Prostate gland (tissue), 2 donors: ENCODE measurements at places on chromosomes 6 and 20.

GRCh38 chr6:163925839-163926238 is 511.3 kb downstream of the QKI start:
- DNase-seq, result no peak

GRCh38 chr6:129604321-129604720 is 105.7 kb downstream of the ARHGAP18 start:
- no peak for DNase-seq

GRCh38 chr6:145036848-145037567 is 698.3 kb downstream of the EPM2A start:
- no peak for DNase-seq

- no peak for DNase-seq
Observed at GRCh38 chr6:160263196-160263939, 4.7 kb upstream of the SLC22A2 start.

- DNase-seq, result no peak
Observed at GRCh38 chr6:113562248-113562647, 294.9 kb upstream of the MARCKS start.

DNA sequence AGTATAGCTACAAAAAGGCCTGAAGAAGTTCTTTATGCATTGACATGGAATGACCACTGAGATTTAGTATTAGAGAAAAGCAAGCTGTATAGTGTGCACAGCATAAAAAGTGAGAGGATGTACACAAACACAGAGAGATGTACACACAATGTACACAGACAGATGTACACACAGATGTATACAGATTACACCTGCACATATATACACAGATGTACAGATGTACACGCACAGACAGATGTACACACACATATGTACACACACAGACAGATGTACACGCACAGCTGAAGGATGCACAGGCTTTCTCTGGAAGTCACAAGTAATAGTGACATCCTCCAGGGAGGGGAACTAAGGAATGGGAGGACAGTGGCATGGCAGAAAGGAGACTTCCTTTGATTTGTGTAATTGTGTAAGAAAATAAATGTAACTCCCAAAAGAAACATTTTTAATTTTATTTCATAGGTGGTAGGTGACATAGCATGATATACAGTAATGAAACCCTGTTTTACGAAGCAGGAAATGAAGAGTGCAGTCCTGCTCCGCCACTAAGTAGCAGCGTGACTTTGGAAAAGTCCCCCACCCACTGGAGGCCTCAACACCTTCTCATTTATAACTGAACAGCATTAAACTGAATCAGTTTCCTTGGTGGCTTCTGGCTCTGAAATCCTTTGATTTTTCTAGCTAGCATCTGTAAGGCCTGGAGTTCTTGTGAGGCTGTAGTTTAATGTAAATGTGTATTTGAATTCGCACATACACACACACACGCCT is 14.1 kb downstream of the NFATC2 start:
- DNase-seq, result no peak

DNA sequence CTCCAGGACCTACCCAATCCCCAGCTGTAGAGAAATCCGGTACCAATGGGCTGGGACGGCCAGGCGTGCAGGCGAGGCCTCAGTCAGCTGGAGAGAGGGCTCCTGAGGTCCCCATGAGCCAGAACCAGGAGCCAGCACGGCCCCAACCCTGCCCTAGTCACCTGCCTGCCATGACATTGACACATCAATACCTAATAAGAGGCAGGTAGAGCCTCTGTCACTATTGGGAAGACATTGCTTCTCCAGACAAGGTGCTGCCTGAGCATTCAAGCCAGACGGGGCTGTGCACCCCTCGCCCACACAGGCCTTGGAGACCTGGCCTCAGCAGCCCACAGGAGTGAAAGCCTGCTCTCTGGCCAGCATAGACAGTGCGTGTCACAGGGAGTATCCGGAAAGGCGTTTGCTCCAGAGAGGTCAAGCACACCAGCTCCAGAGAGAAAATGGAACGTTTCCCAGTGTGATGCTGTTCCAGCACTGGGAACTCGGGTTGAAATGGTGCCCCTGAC is 3.5 kb downstream of the DLL1 start:
- no peak for DNase-seq

DNA sequence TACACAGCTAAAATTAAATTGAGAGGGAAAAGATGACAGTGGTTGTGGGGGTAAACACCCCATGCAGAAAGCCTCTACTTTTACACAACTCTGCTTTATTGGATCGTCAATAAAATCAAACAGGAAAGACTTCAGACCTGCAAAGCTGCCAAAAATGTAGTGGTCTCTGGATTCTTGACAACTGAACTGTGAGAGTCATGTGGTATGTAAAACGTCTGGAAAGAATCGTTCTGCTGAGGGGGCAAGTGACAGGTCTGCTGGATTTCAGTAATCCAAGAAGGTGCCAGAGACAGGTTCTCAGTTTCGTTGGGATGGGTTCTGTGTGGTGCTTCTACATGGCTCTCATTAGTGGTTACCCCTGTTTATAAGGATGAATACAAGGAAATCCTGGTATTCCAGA is 63.3 kb downstream of the TSPYL4 start:
- DNase-seq, result no peak

- DNase-seq, result no peak
Observed at GRCh38 chr6:110322874-110323242, 35.3 kb downstream of the METTL24 start.

DNA sequence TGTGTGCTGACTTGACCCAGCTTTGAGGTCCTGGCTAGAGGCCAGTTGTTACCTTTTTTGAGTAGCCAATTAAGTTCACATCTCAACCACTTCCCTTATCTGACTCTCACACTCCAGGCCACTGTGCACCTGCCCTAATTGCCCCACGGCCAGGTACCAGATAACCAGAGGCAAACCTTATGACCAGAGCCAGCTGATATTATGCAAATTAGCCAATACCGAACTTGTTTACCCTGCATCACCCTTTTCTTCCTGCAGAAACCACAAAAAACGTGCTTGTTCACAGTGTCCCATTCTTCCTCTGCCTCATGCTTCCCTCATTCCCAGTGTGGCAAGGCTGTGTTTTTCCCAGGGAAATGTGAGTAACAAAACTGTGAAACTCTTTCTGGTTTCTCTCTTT is 89.3 kb downstream of the HTR1B start:
- DNase-seq, result no peak

DNA sequence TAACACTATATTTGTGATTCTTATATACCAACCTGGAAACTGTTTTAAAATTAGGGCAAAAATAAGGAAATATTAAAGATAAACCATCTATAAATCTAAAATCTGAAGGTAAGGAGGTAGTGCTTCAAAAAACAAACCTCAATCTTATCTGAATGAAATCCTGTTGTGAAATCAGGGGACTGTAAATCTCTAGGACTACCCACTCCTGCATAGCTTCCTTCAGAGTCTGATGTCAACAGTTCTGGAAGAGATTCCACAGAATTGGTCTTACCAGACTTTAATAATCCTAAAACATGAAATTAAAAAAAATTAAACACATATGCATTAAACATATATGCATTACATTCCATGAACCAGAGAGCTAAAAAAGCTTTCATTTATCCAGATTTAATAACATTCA is 51.4 kb downstream of the IBTK start:
- no peak for DNase-seq

DNA sequence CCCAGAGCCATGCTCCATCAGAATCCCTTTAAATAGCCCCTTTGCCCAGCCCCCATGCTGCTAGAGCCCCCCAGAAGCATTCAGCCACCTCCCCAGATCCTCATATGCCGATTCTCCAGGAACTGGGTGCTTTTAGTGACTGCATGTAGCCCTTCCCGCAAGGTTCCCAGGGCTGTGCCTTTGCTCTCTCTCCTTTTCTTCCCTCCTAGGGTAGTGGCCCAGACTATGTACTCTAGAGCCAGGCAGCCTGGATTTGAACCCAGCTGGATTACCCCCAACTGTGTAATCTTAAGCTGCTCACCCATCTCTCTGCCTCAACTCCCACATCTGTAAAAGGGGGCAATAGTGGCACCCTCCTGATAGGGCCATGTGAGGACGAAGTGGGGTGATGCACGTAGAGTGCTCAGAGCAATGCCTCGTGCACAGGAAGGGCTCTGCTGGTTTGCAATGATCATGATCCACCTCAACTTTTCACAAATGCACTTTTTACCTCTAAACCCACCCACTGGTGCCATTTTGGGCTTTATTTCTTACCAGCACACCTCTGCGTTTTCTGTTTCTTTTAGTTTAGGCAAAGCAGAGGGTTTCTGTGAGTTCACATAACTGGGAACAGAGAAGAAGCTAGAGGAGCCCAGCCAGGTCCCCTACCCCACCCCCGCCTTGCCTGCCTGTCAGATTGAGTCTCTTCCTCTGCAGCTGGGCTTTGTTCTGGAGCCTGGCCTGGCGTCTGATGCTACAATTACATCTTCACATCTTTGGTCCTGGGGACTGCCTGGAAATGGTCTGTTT is 396.5 kb downstream of the RNGTT start:
- no peak for DNase-seq

DNA sequence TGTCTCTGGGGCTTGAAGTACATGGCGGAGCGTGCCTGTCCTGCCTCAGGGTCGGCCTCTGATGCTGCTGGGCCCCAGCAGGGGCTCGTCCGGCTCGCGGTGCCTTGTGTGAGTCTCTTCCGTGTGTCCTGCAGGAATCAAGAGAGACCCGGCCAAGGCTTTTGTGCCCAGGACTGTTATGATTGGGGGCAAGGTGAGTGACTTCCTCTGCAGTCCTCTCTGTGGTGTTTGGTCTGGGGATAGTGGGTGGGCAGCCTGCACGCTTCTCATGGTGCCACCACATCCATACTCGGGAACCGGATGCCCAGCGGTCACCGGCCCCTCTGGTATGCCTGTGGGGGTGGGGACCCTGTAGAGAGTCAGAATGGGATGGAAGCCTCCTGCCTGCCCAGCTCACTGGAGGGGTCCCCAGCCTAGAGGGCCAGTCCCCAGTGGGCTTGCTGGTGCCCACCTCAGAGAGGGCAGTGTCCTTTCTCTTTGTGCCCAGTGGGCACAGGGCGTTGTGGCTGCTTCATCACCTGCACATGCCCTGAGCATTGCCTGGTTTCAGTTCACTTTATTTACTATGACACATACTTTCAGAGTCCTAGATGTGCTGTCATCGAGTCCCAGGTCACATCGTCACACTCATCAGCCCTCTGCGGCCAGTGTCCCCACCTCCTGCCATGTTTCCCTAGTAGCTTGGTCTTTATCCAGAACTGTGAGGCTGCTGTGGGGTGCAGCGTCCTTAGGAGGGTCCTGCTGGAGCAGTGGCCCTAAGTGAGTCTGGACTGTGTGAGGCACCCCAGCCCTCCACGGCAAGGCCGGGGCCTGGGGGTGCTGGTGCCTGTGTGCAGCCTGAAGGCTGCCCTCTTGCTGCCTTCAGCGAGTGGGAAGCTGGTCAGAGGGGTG is 40.7 kb downstream of the PYGB start:
- no peak for DNase-seq

GRCh38 chr20:60486315-60486714 is 528.1 kb downstream of the CDH26 start:
- no peak for DNase-seq

- DNase-seq, result no peak
Observed at GRCh38 chr20:1893721-1894470, 1.3 kb upstream of the SIRPA start.

GRCh38 chr6:100230115-100230952 is 234.4 kb downstream of the SIM1 start:
- DNase-seq, result no peak

- no peak for DNase-seq
Observed at GRCh38 chr6:110404607-110405006, 10.8 kb downstream of the DDO start.

DNA sequence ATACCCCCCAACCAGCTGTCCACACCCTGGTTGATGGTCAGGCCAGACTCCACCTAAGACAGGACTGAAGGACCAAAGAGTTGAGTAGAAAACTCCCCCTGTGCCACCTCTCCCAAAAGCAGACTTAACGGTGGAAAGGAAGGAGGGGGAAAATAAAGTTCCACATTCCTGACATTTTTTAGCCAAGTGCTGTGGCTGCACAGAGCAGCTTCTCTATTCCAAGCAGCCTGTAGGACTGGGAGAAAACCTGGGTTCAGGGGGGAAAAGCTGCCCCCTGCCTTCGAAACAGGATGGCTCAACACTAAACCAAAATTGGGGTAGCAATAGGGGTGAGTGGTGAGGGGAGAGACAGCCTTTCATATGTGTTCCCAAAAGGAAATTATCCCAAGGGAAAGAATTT is 3.6 kb downstream of the TRAM2 start:
- no peak for DNase-seq

- no peak for DNase-seq
Observed at GRCh38 chr6:127131275-127131674, 12.8 kb downstream of the RSPO3 start.

DNA sequence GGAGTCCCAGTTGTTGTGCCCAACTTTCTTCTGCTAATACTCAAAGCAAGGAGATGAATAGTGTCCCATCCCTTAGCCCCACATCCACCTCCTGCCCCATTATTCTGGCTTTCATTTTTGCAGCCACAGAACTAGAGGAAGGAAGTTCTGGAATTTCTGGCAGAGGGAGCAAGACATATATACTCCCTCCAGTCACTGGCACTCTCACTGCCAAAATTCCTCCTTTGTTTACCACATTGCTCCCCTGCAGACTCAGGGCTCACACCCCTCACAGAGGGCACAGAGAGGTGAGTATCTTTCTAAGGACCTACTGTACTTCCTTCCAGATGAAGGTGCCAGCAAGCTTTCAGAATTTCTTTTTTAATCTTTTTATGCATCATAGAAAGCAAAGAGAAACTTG is 168.0 kb upstream of the ID4 start:
- no peak for DNase-seq

GRCh38 chr6:160750276-160750689 is 48.2 kb downstream of the PLG start:
- DNase-seq, result no peak

DNA sequence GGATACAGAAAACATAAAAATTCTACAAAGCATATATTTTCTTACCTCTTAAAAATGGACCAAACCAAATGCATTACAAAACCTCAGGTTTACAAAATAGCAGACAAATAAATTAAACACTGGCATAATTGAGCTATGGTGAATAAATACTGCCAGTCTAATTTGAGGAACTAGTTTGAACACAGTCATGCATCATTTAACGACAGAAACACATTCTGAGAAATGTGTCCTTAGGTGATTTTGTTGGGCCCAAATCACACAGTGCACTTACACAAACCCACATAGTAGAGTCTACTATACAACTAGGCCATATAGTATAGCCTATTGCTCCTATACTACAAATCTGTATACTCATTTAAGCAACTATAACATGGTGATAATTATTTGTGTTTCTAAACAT is 215.6 kb downstream of the FOXC1 start:
- no peak for DNase-seq

- DNase-seq, result no peak
Observed at GRCh38 chr6:106849676-106850332, 124.7 kb downstream of the CD24 start.
